ENCODE measurements at places on chromosomes 2 and 18. TPM values are rescaled to one million over a fixed set of nuclear protein-coding genes. Genes with fewer than 3 reads are reported as not detected.

ITGA4 gene
- 9.4 TPM for total RNA-seq

ZEB2 gene
- 925 TPM for total RNA-seq

PLCD4 gene
- total RNA-seq, result 2.2 TPM

RMC1 gene
- 32.6 TPM for total RNA-seq

FTCDNL1 gene
- 3.1 TPM for total RNA-seq

ANKRD29 gene
- 5.3 TPM for total RNA-seq

CTNNA2 gene
- 249 TPM for total RNA-seq

NAT8 gene
- not detected for total RNA-seq

FOXD4L1 gene
- total RNA-seq, result 0.63 TPM

CDH20 gene
- total RNA-seq, result 5.9 TPM

DNAJC5G gene
- not detected for total RNA-seq

TMEM198 gene
- total RNA-seq, result 15.7 TPM

SPHKAP gene
- 51.3 TPM for total RNA-seq

APLF gene
- total RNA-seq, result 7.2 TPM

SLC11A1 gene
- 3.8 TPM for total RNA-seq

SERPINB4 gene
- total RNA-seq, result not detected

CYTIP gene
- 2.5 TPM for total RNA-seq

FMNL2 gene
- 123 TPM for total RNA-seq

STARD7 gene
- total RNA-seq, result 183 TPM

HRH4 gene
- total RNA-seq, result not detected

MAP2 gene
- 1,096 TPM for total RNA-seq
